Stromal cell of bone marrow (primary cell): ENCODE measurements at places on chromosomes 6 and 20.

DNA sequence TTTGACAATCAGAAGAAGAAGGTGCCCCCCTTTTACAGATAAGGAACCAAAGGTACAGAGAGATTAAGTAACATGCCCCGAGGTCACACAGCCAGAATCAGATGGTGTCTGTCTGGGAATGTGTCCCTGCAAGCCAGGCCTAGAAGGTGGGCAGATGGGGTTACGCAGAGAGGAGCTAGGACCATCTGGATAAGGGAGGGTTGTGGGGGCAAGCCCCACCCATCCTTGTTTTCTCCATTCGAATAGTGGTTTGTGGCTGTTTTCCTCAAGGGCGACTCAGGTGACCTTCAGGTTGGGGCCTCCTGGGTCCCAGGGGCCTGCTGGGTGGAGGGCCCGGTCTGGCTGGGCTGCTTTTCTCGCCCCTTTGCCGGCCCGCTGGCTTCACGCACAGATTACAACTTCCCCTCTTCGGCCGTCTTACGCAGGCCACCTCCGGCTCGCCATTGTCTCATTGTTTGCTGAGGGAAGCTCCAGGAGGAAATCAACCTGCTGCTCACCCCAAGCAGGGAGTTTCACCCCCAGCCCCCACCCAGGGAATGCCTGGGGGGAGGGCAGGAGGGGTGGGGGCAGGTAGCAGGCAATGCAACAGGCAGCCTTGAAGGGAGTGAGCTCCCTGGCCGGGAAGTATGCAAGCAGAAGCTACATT lies 30.8 kb upstream of the CSNK2A1 start:
- no peak for DNase-seq

DNA sequence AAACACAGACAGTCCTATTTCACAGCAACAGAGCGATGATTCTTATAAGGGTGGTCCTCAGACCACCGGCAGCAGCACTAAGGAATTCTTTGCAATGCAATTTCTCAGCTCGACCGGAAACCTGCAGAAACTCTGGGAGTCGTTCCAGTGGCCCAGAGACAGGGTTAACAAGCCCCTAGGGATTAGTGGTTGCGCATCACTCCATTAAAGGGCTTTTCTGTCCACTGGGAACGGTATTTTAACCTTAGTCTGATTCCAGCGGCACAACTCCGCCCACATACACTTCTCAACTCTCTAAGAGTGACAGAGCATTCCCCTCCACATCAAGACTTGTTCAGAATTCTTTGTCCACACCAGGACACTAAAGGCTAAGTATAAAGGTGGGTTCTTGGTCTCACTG lies 341.5 kb downstream of the TFAP2A start:
- DNase-seq = no peak

GRCh38 chr6:46652232-46652602 lies 401 bp downstream of the CYP39A1 start:
- no peak for DNase-seq

DNA sequence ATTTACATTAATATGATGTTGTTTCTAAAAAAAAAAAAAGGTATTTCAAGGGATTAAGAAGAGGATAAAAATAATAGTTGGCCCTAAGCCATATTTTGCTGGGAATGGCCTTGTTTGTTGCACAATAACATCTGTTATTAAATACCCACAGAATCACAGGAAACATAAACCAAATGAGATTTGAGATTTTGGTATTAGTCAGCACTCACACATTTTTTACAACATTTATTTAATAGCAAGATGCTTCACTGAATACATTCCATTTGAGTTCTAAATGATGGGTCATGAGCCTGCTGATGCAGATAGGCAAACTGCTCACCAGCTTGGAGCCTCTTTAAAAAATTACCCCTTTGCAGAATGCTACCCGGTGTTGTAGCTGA lies 92.9 kb upstream of the ENPP5 start:
- DNase-seq = peak; percentile 58

DNA sequence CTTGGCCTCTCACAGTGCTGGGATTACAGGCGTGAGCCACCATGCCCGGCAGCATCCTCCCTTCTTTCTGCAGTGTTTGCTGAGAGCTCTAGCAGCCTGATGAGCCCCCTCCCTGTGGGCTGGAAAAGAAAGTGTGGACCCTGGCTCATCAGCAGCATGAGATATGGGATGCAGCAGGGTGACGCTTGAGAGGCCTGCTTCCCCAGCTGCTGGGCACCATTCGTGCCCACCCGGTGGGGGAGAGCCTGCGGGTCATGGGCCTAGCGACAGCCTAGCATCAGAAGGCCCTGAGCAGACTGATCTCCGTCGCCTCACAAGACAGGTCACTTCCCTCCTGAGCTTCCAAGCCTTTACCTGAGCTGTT lies 16.0 kb upstream of the CCDC167 start:
- DNase-seq = no peak
